ENCODE measurements at places on chromosomes 13 and 19.

- DNase-seq = no peak
These were observed 38.7 kb upstream of the C1QTNF9 start for GRCh38 chr13:24270639-24271141.

GRCh38 chr19:29680447-29680846, 15.2 kb downstream of the PLEKHF1 start:
- DNase-seq = peak; percentile 68

DNA sequence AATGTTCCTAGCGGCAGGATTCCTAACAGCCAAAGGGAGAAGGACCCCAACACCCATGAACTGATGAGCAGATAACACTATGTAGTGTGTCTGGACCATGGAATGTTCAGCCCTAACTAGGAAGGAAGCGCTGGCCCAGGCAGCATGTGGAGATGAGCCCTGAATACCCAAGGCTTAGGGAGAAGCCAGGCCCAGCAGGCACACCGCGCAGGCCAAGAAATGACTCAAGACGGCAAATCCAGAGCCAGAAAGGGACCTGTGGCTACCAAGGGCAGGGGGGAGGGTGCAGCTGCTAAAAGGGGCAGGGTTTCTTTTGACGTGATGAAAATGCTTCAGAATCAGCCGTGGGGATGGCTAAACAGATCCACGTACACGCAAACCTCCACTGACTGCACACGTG, 20.7 kb upstream of the TINCR start:
- no peak for DNase-seq

GRCh38 chr19:1001538-1002166, 1.4 kb downstream of the GRIN3B start:
- DNase-seq = peak; percentile 38

DNA sequence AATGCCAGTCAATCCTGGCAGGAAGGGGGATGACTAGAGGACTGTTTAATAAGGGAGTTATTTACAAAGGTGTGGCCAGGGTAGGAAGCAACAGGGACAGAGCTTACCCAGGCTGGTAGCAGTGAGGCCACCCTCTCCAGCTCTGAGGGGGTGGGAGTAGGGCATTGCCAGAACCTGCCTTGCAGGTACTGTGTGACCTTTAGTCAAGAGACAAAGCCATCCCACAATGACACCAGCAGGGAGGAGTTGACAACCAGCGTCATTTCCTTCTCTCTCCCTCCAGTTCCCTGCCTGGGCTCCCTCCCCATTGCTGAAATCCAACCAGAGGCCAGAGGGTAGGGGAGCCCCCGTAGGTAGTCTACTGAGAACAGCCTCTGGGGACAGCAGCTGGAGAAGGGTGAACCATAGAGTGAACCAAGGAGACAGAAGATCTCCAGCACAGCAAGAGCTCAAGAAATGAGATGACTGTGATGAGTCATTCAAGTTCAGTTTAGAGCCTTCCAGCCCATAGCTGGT, 33.3 kb upstream of the SPATA13 start:
- no peak for DNase-seq

GRCh38 chr13:91701975-91702374, 303.6 kb downstream of the GPC5 start:
- no peak for DNase-seq

DNA sequence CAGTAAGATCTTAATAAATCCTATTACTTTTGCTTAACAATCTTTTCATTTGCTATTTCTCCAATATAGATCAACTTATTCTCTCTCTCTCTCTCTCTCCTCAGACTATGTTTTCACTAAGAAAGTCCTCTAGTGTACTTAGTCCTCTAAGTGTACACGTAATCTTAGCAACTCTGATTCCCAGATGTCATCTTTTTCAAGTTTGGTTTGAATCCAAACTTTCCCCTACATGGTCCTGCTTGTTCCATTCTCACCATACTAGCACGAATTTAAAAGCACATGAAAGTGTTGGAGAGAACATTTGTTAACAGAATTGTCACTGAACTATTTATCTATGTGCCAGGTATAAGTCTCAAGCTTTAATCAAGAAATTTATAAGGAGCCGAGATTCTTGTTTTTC, 202.9 kb downstream of the SPRY2 start:
- DNase-seq = no peak

DNA sequence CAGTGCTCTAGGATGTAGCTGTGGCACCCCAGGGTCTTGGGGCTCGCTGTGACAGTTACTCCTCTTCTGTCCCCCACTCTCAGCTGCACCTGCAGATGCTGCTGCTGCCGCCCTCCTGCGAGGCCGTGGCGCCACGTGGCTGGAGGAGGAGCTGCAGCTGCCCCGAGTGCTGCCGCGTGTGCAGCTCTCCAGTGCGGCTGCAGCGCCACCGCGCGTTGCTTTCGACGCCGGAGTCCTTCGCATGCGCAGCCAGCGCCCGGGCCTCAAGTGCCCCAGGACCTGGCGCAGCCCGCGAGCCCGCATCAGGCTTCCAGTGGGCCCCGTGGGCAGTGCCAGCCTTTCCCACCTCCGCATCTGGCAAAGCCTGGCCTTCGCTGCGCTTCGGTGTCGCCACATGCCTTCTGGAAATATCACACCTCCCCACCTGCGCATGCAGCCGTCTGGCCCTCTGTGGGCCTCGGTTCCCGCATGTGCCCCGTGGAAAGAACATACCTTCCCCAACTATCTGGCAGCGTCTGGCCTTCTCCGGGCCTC, 692 bp upstream of the ZNF580 start:
- DNase-seq = no peak

DNA sequence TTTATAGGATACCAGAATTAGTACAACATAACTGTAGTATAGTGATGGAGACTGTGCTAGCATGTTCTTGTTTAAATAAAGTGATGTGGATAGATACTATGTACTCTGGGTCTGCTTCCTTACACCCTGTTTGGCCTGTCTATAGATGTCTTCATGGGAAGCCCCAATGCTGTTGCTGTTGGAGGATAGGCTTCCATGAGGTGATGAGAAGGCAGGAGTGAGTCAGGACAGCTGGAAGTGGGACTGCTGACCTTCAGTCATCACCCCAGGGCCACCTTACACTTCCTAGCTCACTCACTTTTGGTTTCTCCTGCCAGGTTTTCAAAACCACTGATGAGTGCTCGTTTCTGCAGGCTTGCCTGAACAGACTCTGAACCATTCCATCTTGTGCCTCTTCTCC, 4.2 kb downstream of the KCTD4 start:
- no peak for DNase-seq

- no peak for DNase-seq
These were observed 24.3 kb downstream of the CAPN12 start for GRCh38 chr19:38719761-38720558.

DNA sequence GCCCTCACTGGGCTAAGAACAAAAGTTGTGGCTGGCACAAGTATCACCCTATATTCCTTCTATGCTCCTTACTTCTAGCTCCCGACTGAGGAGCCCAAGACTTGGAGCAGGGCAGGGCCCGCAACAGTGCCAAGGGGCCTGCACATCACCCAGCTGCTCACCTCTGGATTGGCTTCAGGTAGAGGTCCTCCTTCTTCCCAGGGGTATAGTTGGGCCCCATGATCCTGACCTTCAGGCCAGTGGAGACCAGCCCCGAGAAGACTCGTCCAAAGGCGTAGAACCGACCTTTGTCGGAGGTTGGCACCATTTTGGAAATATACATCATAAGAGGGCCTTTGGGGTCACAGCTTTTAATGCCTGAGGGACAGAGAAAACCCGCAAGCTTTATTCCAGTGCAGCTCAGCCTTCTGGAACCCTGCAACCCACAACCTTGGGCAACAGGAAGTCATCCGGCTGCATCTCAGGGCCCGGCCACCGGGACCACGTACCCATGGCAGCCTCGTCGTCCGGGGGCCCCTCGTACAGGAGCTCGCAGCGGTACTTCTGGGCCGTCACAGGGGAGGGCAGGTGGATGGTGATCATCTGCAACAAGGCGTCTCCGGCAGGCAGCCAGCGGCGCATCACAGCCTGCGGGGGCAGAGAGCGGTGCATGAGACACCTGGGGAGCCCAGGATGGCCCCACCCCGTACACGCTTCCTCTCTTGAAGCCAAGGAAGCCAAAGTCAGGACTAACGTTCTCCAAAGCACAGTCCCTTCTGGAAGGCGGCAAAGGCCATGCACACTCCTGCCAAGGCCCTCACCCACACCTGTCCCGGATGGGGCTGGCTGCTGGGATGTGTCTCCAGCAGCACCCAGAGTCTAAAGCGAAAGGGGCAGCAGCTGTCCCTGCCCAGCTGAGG, 4.7 kb downstream of the EEF2 start:
- no peak for DNase-seq

DNA sequence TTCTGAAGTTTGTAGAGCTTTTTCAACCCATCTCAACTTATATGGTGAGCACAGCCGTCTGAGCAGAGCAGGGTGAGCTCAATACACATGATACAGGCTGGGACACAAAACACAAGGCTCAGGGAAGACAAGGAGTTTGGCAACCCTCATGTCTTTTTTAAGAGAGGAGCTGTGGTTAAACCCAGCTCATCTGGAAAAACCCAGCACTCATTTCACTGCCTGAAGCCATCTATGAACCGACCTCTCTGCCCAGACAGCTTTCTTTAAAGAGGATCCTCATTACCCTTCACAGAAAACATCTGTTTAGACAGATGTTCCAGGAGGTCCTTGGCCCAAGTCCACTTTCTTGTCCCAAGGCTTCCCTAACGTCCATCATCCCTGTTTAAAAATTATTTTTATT, 170.0 kb upstream of the TSHZ3 start:
- DNase-seq = no peak

DNA sequence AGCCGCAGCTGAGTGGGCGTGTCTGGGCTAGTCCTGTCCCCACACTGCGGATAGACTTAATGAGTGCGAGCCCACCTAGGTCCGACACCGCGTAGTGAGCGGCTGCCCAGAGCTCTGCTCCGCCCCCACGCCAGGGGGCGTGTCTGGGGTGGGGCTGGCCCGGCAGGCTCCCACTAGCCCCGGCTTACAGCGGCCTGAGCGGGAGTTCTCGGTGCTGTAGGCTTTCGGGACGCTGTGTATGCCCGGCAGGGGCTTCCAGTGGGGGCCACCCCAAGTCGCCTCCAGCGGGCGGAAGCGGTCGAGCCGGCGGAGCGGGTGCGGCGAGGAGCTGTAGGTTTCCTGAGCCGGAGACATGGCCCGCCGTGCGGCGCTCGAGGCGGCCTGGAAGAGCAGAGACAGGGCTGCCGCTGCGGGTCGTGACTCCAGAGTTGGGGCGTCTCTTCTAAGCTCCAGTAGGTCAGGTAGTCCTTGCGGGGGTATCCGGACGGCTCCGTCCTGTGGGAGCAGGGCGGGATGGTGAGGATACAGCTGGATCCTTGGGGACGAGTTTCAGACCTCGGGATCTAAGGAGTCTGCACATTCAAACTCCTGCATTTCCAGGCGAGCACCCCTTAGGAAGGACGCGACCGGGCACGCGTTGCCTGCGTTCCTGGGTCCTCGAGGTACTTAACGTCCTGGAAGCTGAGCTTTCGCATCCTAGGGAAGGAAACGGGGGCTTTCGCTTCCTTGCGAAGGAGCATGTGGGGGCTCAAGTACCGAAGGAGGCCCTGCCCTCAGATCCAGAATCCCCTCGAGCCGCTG, 1.2 kb downstream of the CGB7 start:
- DNase-seq = no peak

DNA sequence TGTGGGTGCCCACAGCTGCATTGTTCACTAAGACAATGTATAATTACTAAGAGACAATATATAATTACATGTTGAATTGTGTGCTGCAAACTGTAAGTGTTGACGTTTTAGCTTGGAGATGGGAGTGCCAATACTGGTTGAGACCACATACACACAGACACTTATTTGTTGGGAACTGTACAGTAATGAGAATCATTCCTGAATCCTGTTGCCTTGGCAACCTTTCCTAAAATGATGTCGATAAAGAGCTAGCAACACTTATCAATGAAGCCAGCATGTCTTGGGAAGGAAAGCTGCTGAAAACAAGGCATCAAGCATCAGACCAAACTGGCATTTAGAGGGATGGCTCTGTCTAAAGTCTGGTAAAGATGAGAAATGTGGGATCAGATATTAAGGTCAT, 51.3 kb downstream of the PCDH8 start:
- DNase-seq = no peak

DNA sequence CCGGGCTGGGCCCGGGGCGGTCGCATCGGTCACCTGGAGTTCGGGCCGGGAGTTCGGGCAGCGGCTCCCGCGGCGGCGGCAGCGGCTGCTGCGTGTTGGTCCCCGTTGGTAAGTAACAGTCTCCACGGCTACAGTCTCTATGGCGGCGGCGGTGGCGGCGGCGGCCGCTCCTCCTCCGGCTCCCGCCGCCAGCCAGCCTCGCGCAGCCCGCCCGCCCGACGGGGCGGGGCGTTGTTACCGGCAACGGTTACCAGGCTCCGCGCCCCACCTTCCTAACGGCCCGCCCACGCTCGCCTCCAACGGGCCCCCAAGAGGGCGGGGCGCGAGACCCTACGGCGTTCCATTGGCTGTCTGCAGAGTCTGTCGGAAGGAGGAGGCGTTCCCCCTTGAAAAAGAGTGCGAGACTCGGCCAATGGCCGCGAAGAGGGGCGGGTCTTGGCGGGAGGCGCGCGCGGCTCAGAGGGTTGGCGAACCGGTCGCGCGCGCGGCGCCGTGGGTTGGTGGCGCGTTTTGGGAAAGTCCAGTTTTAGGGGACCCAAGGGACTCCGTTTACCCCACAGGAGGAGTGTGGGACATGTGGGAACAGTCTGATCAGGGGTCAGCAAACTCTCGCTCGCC, at the start of gene RFX2:
Gene RFX2 (minus strand): TSS at position 141 of the 618 bp plus-strand sequence. CDS start 63,004 bp downstream, outside the sequence.
- DNase-seq = peak; percentile 99

DNA sequence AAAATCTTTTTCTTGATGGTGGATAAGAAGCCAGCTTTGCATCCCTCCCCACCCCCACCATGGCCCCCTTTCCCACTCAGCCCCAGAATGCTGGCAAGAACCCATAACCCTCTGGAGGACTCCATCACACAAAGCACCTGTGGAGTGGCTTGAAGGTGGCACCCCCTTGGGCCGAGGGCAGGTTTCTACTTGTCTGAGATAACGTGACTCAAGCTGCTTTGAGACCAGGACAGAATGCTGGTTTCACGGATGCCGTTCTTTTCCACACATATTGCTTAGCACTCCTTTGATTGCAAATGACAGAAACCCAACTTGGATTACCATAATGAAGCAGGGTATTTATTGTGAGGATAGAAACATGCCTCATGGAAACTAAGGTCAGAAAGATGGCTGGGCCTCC, 82.2 kb downstream of the LACC1 start:
- DNase-seq = no peak

GRCh38 chr13:99103536-99103935, 97.1 kb upstream of the UBAC2 start:
- DNase-seq = no peak

GRCh38 chr19:2050349-2050990, 574 bp downstream of the MKNK2 start:
- no peak for DNase-seq

All from stimulated activated CD8-positive, alpha-beta memory T cell treated with anti-CD3 and anti-CD28 coated beads, Interleukin-2, amount 100 ng/mL, for 1 hour (primary cell).